ENCODE measurements at places on chromosomes 5 and 9.

DNA sequence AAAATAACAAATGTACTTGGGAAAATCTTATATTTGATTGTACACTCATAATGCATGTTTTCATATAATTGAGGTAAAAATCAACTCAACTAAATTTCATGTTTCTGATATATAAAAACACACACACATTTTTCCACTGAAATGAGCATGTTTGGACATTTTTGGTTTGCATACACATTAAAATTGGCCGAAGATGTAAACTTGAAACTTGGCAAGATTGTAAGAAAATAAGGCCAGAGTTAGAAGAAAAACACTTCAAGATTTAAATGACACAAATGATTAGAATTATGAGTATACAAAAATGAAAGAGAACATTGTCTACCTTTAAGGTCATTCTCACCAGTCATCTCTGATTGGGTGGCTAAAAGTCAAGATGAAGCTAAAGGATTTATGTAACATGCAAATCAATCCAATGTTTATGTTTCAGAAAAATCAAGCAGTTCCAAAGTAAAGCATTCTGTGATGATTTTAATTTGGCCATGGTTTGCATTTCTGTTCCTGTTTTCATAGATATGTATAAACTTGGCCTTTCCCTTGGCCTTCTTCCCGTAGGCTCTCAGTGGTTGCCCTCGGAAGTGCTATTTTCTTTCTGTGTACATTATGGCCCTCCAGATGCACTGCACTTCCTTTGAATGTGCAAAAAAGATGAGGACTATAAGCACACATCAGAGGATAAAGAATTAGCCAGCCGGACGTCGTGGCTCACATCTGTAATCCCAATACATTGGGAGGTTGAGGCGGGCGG lies 1105.4 kb upstream of the DMAC1 start:
- no peak for DNase-seq

GRCh38 chr5:30041831-30042385 lies 1151.6 kb upstream of the CDH6 start:
- no peak for DNase-seq

DNA sequence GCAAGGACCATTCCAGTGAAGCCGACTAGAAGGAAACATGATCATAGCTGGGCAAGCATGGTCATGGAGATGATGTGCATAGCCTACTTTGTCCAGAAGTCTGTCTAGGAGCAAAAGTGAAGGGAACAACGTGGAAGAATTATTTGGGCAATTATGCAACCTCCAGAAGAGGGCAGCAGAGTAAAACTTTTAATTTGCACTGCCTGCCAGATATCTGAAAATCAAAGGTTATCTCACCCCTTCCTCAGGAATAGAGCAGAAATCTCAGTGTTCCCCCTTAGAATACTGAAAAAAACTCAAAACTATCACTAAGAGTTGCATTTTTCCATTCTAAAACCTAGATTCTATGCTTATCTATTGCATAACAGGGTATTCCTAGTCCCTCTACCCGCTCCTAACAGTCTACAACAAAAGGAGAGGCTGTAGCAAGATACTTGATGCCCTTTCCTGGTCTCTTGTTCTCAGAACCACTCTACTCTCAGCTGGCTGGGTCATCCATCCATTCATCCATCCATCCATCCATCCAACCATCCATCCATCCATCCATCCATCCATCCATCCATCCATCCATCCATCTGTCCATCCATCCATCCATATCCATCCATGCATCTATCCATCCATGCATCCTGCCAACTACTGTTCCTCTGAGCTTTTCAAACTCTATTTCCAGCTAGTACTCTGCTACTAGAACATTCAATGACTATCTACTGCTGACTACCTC lies 8.4 kb upstream of the SETD9 start:
- peak; percentile 65 for DNase-seq

DNA sequence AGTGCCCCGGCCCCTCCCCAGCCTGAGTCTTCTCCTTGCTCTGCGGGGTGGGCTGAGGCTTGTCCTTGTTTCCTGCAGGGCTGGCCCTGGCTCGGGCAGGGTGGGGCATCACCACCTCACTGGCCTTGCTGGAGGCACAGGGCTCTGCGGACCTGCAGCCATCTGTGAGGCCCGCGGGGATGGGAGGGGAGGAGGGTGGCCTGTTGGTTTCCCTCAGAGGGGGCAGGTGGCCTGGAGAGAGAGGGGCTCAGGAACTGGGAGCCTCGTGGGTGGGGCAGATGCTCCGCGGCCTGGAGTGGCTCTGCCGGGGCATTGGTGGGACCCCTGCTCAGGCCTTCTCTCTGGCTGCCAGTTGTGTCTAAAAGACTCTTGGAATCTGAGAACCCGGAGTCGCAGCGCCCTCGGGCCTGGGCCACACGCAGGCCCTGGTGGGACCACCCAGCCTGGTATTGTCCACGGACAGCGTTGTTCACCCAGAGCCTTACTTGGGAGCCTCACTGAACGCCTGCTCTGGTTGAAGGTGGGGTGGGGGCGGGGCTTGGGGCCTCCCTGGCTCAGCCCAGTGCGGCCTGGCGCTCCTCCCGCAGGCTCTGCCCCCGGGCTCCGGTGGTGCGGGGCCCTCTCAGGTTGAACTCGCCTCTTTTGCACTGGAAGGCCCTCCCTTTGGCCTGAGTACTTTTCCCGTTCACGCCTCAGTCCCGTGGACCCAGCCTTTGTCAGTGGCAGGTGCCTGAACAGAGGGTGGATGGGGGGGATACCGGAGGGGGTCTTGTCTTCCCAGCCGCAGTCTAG lies 111.3 kb downstream of the RXRA start:
- peak; percentile 46 for DNase-seq

DNA sequence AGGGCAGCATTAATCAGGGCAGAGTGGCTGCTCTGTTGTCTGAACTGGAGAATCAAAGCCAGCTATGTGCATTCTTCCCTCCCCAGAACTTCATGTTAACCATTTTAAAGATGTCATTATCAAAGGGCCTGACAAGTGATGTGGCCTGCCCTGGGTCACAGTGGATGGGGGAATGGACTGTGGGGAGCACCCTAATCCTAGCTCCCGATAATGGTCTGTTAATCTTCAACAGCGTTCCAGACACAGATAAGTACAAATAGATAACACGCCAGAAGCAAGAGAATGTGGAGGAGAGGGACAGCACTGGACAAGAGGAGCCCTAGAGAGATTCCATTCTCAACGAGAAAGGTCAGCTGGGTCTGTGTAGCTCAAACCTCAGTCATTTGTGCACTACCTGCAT lies 77.5 kb downstream of the DPYSL3 start:
- no peak for DNase-seq

DNA sequence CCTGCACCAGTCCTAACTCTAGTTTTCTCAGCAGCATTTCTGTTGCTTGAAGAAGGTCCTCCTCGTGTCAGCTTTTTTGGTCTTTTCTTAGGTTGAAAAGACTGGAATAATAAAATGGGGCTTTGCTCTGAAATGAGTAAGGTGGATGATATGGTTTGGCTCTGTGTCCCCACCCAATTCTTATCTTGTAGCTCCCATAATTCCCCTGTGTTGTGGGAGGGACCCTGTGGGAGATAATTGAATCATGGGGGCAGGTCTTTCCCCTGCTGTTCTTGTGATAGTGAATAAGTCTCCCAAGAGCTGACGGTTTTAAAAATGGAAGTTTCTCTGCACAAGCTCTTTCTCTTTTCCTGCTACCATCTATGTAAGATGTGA lies 53.6 kb downstream of the LIX1 start:
- DNase-seq: no peak

GRCh38 chr5:122468351-122469116 lies 156.5 kb downstream of the SNCAIP start:
- DNase-seq: no peak

- DNase-seq: peak; percentile 8
These were observed 6.4 kb downstream of the ISCA1 start for GRCh38 chr9:86275962-86276361.

DNA sequence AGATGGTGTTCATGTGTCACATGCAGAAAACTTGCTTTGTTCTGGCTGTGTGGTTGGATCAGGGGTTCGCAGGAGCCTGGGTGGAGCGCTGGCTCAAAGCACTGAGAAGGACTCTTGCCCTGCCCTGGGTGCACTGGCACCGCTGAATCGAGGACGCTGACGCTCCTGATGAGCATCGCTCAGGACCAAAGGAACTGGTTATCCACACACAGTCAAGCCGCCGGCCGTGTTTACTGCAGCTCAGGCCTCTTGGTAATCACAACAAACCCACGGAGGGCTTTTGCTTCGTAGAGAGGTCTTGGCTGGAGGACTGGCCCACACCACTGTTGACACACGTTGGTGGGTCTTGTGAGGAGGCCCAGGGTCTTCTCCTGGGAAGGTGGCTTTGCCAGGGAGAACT lies 299.4 kb upstream of the IRX2 start:
- no peak for DNase-seq

GRCh38 chr5:31581498-31582099 lies 49.5 kb downstream of the C5orf22 start:
- DNase-seq: peak; percentile 52
